ENCODE measurements at places on chromosomes 6 and 20.

GRCh38 chr6:68756454-68757375 lies 121.6 kb downstream of the ADGRB3 start:
- DNase-seq, result no peak

DNA sequence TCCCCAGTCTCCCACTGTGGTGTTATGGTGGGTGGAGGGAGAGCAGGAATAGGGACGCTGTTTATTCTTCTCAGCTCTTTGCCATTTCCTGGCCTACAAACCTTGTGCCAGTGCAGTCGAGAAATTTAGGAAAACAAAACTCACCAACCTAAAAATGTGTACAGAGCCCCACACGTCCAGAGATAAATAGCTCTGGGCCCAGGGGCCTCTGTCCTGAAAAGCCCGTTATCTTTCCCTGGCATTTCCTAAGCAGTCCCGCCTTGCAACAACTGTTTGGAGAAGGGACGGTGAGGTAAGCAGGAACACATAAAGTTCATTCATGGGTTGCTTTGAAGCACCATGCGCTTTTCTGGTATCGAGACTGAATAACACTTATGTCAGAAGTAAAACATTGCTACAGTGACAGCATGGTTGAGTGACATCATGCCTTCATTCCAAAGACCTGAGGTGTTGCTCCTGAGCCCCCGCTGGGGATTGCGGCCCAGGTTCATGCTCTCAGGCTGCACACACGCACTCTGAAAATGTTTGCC lies 80.1 kb upstream of the NXT1 start:
- no peak for DNase-seq

DNA sequence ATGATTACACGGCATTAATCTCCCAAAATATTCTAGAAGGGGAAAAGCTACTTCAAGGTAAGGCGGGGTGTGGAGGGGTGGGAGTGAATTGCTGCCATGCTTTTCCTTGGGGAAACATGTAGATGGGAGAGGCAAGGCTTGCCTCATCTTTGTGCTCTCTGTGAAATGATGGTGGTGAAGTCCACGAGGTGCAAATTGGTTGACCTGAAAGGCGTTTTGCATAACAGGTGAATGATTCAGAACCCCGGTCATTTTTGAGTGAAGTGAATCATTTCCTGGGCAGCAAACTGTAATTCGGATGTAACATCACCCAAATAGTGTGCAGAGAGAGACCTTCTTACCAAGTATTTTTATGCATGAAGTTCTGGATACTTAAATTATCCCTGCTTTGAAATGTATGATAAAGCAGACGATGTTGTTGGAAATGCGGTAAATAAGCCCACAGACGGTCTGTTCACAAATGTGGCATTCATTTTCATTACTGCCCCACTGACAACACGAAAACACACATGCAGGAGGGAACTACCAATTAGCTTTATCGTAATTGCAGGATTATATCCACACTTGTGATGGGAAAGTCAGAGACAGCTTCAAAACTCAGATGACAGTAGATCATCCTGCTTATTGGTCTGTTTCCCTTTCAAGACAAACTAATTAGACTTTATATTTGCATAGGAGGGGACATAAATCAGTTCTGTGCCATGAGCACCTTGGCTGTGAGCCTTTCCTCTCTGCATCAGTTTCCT lies 3.0 kb downstream of the CDH4 start:
- DNase-seq, result no peak

- DNase-seq, result no peak
Measured at GRCh38 chr20:33460711-33461110, 17.1 kb upstream of the SNTA1 start.

GRCh38 chr6:35594503-35595186 lies 81.9 kb upstream of the TULP1 start:
- DNase-seq, result no peak

DNA sequence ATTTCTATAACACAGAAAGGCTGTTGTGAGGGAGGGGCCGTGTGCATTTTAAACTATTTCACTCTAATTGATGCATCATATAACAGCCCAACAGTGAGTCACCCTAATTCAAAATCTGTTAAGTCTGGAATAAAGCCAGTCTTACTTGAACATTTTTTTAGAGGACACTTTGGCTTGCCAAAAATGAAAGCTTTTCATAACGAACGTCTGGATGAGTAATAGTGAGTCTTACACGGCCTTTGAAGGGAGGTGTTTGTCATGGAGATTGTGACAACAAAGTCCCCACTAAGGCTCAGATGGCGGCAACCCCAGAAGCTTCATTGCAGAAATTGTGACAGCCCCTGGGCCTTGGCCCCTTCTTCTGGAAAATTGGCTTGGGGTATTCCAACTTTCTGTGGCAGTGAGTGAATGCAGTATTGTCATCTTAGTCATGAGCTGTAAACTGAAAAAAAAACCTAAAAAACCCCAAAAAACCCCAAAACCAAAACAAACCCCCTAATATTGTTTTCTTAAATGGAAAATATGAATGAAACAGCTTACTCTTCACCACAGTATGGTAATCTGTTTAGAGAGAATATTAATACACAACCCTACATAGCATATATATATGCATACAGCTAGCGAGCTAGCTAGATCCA lies 92.6 kb upstream of the CLDN20 start:
- peak; percentile 68 for DNase-seq

DNA sequence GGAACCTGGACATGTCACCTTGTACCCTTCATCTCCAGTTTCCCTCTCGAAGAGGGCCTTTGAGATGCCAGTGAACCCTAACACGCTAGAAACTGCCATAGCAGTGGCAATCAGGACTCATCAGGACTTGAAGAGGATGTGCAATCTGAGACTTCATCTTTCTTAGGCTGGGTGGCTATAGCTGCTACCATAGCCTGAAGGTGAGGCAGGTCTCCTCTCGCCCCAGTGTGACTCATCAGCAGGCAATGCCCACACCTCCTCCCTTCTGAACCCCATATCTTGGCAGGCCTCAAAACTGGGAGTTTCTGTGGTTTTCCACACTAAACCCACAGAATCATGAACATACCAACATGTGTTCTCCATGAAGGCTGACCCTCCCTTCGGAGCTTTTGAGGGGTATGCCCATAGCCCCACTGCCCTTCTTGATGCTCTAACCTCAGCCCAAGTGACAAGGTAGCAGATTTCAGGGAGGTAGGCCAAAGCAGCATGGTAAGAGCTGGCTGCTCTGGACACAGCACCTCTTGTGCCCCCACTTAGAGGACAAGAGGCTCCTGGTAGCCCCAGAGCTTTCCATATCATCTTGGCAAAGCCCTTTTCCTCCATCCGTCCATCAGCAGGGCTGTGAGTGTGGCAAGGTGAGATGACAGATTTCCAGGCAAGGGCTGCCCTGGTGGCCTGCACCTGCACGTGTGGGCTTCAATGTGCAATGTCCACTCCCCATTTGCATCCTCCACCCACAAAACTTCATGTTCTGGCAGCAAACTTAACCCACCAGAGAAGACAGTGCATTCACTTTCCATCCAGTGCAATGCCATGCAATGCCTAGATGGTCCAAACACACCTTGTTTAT lies 2.6 kb downstream of the BLCAP start:
- DNase-seq, result no peak

- DNase-seq, result no peak
Measured at GRCh38 chr6:162178666-162179065, 548.9 kb downstream of the PRKN start.

GRCh38 chr20:4592316-4593148 lies 129.2 kb upstream of the PRND start:
- no peak for DNase-seq

- DNase-seq, result no peak
Measured at GRCh38 chr6:148697895-148698440, 48.9 kb upstream of the UST start.

- DNase-seq, result no peak
Measured at GRCh38 chr20:6746901-6747609, 20.4 kb upstream of the BMP2 start.

GRCh38 chr6:160137989-160138835 lies 16.6 kb downstream of the SLC22A1 start:
- DNase-seq, result peak; percentile 51

GRCh38 chr6:157075549-157076450 lies 247.5 kb downstream of the TMEM242 start:
- DNase-seq, result no peak

GRCh38 chr20:58449681-58450221 lies 60.7 kb downstream of the VAPB start:
- DNase-seq, result no peak

DNA sequence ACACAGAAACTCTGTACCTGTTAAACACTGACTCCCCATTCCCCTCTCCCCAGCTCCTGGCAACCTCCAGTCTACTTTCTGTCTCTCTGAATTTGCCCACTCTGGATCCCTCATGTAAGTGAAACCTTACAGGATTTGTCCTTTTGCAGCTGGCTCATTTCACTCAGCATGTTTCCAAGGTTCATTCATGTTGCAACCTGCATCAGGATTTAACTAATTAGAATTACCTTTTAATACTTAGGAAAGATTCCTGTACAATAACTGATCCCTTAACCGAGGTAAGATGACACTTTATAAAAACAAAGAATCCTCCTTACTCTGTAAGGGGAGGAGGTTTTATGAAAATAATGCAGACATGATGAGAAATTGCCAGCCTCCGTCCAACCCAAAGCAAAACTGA lies 113.1 kb upstream of the MTHFD1L start:
- DNase-seq, result no peak

- DNase-seq, result no peak
Measured at GRCh38 chr6:3506751-3507383, 50.0 kb upstream of the SLC22A23 start.

DNA sequence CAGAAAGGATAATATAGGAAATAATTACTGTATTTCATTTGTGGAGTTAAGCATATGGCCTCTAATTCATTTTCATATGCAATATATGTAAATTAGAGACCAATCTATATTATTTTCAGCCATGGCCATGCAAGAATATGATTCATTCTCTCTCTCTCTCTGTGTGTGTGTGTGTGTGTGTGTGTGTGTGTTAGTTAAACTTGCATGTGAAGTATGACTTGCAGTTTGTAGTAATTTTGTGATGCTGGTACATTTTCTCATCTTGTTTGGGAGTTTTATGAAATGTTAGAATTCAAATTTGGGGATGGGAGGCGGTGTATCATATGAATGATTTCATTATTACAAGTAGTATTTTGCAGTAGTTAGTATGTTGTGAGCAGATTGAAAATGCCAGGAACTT lies 74.8 kb downstream of the JARID2 start:
- DNase-seq, result no peak

GRCh38 chr20:24771542-24772061 lies 177.5 kb upstream of the CST7 start:
- DNase-seq, result no peak

- no peak for DNase-seq
Measured at GRCh38 chr6:39593646-39594045, 131.6 kb downstream of the KIF6 start.
